ENCODE measurements at places on chromosomes 11 and 22. TPM values are rescaled to one million over a fixed set of nuclear protein-coding genes. Genes with fewer than 3 reads are reported as not detected.

Gene ACTN3
- total RNA-seq: under 0.01 TPM

Gene GPHA2
- total RNA-seq: not detected

Gene CDON
- total RNA-seq: 48.3 TPM

Gene FOLR3
- total RNA-seq: 0.78 TPM

Gene MMP13
- 5.7 TPM for total RNA-seq

Gene METTL15
- total RNA-seq: 27.7 TPM

Gene NAV2
- total RNA-seq: 25.5 TPM

Gene OSM
- not detected for total RNA-seq

Gene UPK2
- total RNA-seq: not detected

Gene ST13
- 210 TPM for total RNA-seq

Gene OR10A2
- not detected for total RNA-seq

Gene P2RX6
- total RNA-seq: 3.1 TPM

Gene RTN3
- 122 TPM for total RNA-seq

Gene ALDH3B1
- 50.2 TPM for total RNA-seq

Gene KRTAP5-8
- total RNA-seq: 0.22 TPM

Gene RFPL2
- total RNA-seq: not detected

Gene ROBO4
- total RNA-seq: 0.26 TPM

Gene TMEM223
- total RNA-seq: 9.4 TPM

Gene TRIM5
- total RNA-seq: 31.6 TPM

Gene OR52I1
- not detected for total RNA-seq

Measured in articular chondrocyte of knee joint (primary cell).